ENCODE measurements at places on chromosomes 12 and 14. TPM values are rescaled to one million over a fixed set of nuclear protein-coding genes. Genes with fewer than 3 reads are reported as not detected.
A peak's percentile ranks its signal among the peaks of the same experiment; 100 is the strongest.

DNA sequence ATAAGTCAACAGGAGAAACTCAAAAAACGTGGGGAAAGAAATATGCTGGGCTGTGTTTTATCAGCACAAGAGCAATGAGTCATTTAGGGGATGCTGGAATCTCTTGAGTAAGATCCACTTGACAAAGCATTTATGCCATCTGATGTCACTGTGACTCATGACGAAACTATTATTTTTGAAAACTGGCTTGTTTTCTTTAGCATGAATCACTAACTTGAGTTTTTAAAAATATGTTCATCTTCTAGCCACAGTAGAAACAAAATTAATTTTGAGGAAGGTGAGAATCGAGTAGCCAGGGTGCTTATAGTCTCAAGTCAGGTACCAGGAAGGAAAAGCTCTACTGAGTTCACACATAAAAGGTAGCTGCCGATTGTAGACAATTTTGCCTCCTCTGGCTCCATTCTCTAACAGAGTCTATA, 456.2 kb upstream of the MGAT4C start:
- H3K4me3 ChIP-seq: no peak overlapping the region
- DNase-seq: no peak
- no peaks in the 10 kb centered on the region for H3K36me3 ChIP-seq

GRCh38 chr14:98946940-98947339, 325.1 kb downstream of the BCL11B start:
- H3K4me3 ChIP-seq: no peak overlapping the region
- no peaks in the 10 kb centered on the region for H3K4me1 ChIP-seq
- H3K27me3 ChIP-seq: peaks cover 69% of the 10 kb centered on the region
- H3K27ac ChIP-seq: no peak overlapping the region
- H3K36me3 ChIP-seq: no peaks in the 10 kb centered on the region

The C1R gene
- 143 TPM for total RNA-seq

The EMC9 gene
- total RNA-seq: 14.5 TPM

The GLT1D1 gene
- 11.8 TPM for total RNA-seq

GRCh38 chr12:124866195-124866882, 2.7 kb upstream of the SCARB1 start:
- H3K27ac ChIP-seq: no peak overlapping the region
- H3K4me1 ChIP-seq: peaks cover 24% of the 10 kb centered on the region
- no peak overlapping the region for H3K4me3 ChIP-seq
- H3K36me3 ChIP-seq: no peaks in the 10 kb centered on the region
- DNase-seq: no peak

DNA sequence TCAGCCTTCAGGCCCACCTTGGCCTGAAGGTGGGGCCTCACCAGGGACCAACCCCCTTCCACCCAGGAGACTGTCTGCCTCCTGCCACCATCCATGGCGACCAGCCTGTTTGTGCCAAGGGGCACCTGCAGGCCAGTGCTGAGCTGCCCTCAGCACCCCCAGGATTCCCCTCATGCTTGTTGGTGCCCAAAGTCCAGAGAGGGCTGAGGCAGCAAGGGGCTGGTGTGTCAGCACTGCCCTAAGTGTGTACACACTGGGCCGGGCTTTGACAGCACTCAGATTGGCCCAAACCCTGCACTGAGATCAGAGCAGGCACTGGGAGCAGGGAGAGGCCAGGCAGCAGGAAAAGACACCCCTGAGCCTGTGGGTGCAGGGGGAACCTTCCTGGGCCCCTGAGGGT, 18.6 kb downstream of the SYNJ2BP start:
- peaks cover 11% of the 10 kb centered on the region for H3K4me1 ChIP-seq
- no peaks in the 10 kb centered on the region for H3K27me3 ChIP-seq
- no peak overlapping the region for H3K4me3 ChIP-seq
- DNase-seq: no peak
- no peak overlapping the region for H3K27ac ChIP-seq

DNA sequence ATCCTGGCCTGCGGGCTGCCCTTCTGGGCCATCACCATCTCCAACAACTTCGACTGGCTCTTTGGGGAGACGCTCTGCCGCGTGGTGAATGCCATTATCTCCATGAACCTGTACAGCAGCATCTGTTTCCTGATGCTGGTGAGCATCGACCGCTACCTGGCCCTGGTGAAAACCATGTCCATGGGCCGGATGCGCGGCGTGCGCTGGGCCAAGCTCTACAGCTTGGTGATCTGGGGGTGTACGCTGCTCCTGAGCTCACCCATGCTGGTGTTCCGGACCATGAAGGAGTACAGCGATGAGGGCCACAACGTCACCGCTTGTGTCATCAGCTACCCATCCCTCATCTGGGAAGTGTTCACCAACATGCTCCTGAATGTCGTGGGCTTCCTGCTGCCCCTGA, 15.4 kb upstream of the BDKRB1 start:
- no peaks in the 10 kb centered on the region for H3K4me1 ChIP-seq
- no peaks in the 10 kb centered on the region for H3K36me3 ChIP-seq
- no peak for DNase-seq
- H3K27ac ChIP-seq: no peak overlapping the region
- no peak overlapping the region for H3K4me3 ChIP-seq

DNA sequence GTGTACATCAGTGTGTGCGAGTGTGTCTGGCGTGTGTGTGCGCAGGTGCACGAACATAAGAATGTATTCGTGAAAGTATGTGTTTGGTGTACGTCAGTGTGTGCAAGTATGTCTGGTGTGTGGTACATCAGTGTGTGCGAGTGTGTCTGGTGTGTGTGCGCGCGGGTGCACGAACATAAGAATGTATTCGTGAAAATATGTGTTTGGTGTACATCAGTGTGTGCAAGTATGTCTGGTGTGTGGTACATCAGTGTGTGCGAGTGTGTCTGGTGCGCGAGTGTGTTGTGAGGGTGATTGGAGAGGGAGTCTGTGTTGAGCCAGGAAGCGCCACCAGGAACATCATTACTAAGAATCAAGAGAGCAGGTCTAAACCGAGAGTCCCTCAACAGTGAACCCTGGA, 143.8 kb downstream of the BCL11B start:
- peaks cover 58% of the 10 kb centered on the region for H3K27me3 ChIP-seq
- no peaks in the 10 kb centered on the region for H3K4me1 ChIP-seq
- no peak for DNase-seq

GRCh38 chr12:95994476-95994875, 1.7 kb downstream of the HAL start:
- H3K4me1 ChIP-seq: no peaks in the 10 kb centered on the region
- H3K27ac ChIP-seq: no peak overlapping the region
- H3K27me3 ChIP-seq: no peaks in the 10 kb centered on the region
- H3K36me3 ChIP-seq: no peaks in the 10 kb centered on the region
- no peak overlapping the region for H3K4me3 ChIP-seq
- DNase-seq: no peak

DNA sequence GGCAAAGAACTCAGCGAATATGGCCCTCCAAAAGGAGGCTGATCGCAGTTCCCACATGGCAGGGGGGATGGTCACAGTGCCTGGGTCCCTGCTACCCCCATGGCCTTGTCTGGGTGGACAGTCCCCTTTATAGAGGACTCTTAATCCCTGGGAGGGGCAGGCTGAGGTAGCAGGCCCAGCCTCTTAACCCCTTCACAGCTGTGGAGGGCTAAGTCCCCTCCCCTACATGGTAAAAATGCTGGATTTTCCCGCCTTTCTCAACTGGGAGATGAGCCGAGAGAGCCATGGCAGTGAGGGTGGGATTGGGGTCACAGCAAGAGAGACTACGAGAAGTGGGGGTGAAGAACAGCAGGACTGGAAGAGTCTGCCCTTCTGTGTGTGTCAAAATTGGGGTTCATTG, at the start of gene MIP:
MIP (minus strand) TSS at position 101 of the 400 bp plus-strand sequence; CDS start at position 57, 44 bp downstream.
- peaks cover 6% of the 10 kb centered on the region for H3K4me1 ChIP-seq
- H3K36me3 ChIP-seq: no peaks in the 10 kb centered on the region
- no peak for DNase-seq
- peaks cover 6% of the 10 kb centered on the region for H3K27me3 ChIP-seq
- no peak within 1 kb of the TSS for H3K4me3 ChIP-seq

- no peak for DNase-seq
- no peaks in the 10 kb centered on the region for H3K36me3 ChIP-seq
- no peaks in the 10 kb centered on the region for H3K4me1 ChIP-seq
- no peak overlapping the region for H3K4me3 ChIP-seq
- peaks cover under 1% of the 10 kb centered on the region for H3K27me3 ChIP-seq
These were observed 52.5 kb upstream of the PELI2 start for GRCh38 chr14:56065621-56066290.

DNA sequence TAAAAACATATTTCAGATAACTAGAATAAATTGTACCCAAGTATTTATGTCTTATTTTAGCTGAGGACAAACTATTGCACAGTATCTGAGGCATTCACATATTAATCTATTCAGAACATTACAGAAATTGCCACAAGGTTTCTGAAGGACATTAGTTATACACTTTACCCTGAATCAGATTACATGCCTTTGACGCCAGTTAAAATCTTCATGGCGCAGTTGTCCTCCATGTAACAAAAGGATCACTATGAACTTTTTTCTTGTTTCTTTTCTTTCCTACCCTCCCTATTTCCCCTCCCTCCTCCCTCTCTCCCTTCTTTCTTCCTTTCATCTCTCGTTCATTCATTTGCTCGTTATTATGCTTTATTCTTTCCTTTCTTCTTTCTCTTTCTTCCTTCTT, 176.6 kb upstream of the KITLG start:
- H3K27ac ChIP-seq: no peak overlapping the region
- H3K4me1 ChIP-seq: no peaks in the 10 kb centered on the region
- no peak overlapping the region for H3K4me3 ChIP-seq
- H3K27me3 ChIP-seq: no peaks in the 10 kb centered on the region
- no peaks in the 10 kb centered on the region for H3K36me3 ChIP-seq

- H3K27ac ChIP-seq: no peak overlapping the region
- H3K27me3 ChIP-seq: no peaks in the 10 kb centered on the region
- H3K4me3 ChIP-seq: no peak overlapping the region
- H3K4me1 ChIP-seq: peaks cover 11% of the 10 kb centered on the region
- DNase-seq: no peak
These were observed 87.0 kb downstream of the TESC start for GRCh38 chr12:117011988-117012805.

The P2RX2 gene
- not detected for total RNA-seq

- H3K4me3 ChIP-seq: no peak overlapping the region
- DNase-seq: peak; percentile 46
- no peaks in the 10 kb centered on the region for H3K36me3 ChIP-seq
- H3K4me1 ChIP-seq: no peaks in the 10 kb centered on the region
These were observed 12.8 kb downstream of the ZFHX2 start for GRCh38 chr14:23538785-23539184.

DNA sequence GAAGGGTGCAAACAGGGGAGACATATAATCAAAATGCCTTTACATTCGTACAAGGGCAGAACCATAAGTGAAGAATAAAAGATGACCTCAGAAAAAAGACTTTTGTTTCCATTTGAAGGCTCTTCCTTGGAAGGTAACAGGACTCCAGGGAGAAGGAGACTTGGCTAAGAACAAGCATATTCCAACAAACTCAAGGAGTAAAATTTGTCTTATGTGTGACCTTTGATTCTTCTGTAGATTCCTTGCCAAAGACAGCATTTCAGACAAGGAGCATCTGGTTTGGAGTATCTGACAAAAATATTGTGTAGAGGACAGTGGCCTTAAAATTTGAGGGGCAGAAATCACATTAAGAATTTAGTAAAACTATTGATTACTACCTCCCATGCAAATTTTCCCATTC, 991.9 kb downstream of the FLRT2 start:
- no peaks in the 10 kb centered on the region for H3K4me1 ChIP-seq
- no peak for DNase-seq
- no peak overlapping the region for H3K27ac ChIP-seq
- H3K27me3 ChIP-seq: no peaks in the 10 kb centered on the region
- H3K36me3 ChIP-seq: no peaks in the 10 kb centered on the region

DNA sequence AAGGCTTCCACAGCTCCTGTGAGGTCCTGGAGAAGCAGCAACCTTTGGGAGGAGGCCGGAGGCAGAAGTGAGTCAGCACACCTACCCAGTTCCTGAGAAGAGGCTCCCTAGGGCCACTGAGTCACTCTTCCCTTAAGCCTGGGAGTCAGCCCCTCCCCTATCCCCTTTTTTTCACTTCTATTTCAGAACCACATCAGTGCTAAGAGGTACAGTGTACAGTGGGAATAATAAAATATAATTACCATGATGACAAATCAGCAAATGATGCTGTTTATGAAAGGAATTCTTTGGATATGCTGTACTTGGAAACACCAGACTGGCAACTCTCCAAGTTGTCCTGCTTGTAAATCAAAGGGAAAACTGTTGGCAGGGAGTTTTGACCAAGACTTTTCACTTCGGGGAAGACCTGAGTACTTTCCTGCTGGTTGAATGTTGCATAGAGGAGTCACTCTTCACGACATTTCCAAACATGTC, 7.8 kb upstream of the TBPL2 start:
- H3K27ac ChIP-seq: no peak overlapping the region
- no peaks in the 10 kb centered on the region for H3K27me3 ChIP-seq
- H3K4me1 ChIP-seq: peaks cover 34% of the 10 kb centered on the region
- DNase-seq: no peak
- no peaks in the 10 kb centered on the region for H3K36me3 ChIP-seq

GRCh38 chr12:105858981-105859710, 279.6 kb downstream of the NUAK1 start:
- H3K27ac ChIP-seq: no peak overlapping the region
- no peaks in the 10 kb centered on the region for H3K27me3 ChIP-seq
- no peaks in the 10 kb centered on the region for H3K36me3 ChIP-seq

DNA sequence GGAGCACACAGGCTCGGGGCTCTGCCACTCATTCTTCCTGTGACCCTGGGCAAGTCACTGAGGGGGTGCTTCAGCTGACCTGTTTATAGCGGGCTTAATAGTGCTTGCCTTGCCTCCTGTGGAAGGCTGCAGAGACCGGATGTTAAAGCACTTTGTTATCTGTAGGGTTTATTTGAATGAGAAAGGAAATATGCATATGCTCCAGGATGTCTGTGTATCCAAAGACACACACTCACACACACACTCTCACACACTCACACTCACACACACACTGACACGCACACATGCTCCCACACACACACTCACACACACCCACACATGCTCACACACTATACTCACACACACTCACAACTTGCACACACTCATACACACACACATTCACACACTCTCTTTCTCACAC, 56.1 kb upstream of the DDX11 start:
- no peaks in the 10 kb centered on the region for H3K4me1 ChIP-seq
- no peaks in the 10 kb centered on the region for H3K27me3 ChIP-seq
- no peak overlapping the region for H3K27ac ChIP-seq
- H3K36me3 ChIP-seq: no peaks in the 10 kb centered on the region

- H3K4me1 ChIP-seq: no peaks in the 10 kb centered on the region
- no peak overlapping the region for H3K27ac ChIP-seq
- H3K4me3 ChIP-seq: no peak overlapping the region
- H3K36me3 ChIP-seq: peaks cover 97% of the 10 kb centered on the region
These were observed 69.4 kb downstream of the FOXN4 start for GRCh38 chr12:109239691-109240090.

- H3K27me3 ChIP-seq: no peaks in the 10 kb centered on the region
- DNase-seq: no peak
- H3K27ac ChIP-seq: no peak overlapping the region
- H3K36me3 ChIP-seq: no peaks in the 10 kb centered on the region
- H3K4me1 ChIP-seq: peaks cover 12% of the 10 kb centered on the region
These were observed 63.3 kb upstream of the OSBPL8 start for GRCh38 chr12:76622915-76623314.

DNA sequence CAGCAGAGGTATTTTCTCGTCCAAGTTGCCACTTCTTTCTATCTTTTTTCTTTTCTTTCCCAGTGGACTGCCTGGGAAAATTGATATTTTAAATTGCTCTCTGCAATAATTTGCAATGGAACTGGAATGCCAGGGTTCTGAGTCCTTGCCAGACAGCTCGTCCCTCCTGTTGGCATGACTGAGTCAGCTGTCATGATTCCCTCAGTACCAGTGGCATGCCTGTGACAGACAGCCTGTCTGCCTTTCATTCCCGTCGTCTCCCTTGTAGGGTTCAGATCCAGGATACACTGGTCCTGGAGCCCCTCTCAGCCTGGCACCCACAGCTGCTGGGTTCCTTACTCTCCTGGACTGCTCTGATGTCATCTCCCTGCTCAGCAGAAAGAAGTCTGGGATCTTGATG, 84.8 kb downstream of the PTPN11 start:
- H3K4me1 ChIP-seq: no peaks in the 10 kb centered on the region
- no peak overlapping the region for H3K27ac ChIP-seq
- no peaks in the 10 kb centered on the region for H3K27me3 ChIP-seq
- no peak for DNase-seq
- H3K36me3 ChIP-seq: peaks cover 80% of the 10 kb centered on the region

Data from left ventricle myocardium inferior (tissue), 1 donor.